ENCODE measurements at places on chromosomes 12 and 14.

DNA sequence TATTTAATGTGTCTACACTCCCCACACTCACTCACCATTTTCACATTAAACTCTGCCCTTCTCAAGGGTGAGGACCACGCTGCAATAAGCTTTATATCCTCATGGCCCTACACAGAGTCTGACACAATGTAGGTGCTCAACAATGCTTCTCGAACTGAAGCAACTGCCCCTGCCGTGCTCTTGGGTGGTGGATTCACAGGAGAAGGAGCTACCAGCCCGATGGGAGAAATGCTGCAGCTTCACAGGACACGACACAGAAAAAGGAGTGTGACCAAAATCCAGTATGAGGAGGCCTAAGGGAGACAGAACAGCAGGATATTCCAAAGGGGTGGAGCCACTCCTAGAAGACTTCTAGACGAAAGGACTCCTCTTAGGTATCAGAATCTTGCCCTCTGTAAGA is 6.5 kb upstream of the KRT3 start:
- no peak for DNase-seq

DNA sequence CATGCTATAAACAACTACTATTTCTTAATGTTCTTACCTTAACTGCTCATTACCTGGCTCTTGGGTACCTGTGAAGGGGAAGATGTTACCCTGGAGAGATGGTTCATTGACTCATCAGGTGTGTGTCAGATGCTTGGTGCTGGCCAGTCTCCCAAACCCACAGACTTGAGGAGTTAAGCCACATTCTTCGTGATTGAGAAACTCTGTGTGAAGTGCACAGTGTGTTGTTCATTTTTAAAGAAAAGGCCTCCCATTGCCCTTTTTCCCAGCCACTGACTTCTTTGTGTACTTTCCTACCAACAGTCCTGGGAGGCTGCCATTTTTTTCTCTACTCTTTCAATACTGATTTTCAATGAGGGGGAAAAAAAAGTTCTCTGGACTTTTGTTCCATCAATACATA is 3.2 kb downstream of the MGST1 start:
- DNase-seq, result peak; percentile 69

DNA sequence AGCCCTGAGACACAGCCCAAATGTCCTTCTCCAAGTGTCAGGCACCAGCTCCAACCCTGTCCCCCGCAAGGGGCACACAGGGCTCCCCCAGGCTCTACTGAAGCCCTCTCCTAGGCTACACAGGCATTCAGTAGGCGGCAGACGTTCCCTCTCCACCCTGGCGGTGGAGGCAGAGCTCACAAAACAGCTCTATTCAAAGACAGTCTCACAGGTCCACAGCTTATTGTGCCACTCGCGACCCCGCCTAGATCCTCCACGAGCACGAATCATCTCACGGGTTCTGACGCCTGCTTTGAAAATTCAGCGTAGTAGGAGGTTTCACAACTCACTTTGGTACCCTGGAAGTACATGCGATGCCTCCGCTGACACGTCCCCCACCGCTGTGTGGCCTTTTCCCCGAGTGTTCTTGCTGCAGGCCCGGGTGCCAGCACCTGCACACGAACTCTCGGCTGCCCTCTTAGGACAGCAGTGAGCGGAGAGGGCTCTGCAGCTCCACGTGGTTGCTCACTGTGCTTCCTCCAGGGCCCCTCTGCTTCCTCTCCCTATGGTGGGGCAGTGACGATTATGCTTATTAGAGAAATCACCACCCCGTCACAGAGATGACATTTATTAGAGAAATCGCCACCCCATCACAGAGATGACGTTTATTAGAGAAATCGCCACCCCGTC is 78.5 kb downstream of the ADGRD1 start:
- no peak for DNase-seq

GRCh38 chr14:104547998-104548700 is 31.4 kb upstream of the C14orf180 start:
- DNase-seq, result no peak

GRCh38 chr14:100383727-100384158 is 60.6 kb downstream of the SLC25A47 start:
- peak; percentile 67 for DNase-seq

DNA sequence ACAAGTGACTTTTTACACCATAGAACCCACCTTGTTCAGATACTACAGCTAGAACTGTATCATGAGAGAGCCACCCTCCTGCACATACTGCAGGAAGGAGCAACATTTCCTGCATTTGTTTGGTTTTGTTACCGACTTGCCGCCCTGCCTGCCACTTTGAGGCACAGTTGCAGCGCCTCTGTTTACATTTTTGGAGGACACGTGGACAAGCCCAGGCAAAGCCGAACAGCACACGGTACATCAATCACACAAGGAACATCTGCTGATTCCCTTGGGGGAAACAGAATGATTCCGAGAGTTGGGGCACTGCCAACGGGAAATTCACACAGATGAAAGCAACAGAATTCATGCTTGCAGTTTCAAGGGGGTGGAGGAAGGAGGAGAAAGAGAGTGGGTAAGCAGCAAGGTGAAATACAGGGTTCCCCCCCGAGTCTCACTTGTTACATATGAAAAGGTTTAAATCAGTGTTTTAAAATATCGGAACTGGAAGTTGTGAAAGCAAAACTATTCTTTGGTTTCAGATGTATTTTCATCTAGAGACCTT is 110.7 kb downstream of the BTG1 start:
- peak; percentile 72 for DNase-seq

DNA sequence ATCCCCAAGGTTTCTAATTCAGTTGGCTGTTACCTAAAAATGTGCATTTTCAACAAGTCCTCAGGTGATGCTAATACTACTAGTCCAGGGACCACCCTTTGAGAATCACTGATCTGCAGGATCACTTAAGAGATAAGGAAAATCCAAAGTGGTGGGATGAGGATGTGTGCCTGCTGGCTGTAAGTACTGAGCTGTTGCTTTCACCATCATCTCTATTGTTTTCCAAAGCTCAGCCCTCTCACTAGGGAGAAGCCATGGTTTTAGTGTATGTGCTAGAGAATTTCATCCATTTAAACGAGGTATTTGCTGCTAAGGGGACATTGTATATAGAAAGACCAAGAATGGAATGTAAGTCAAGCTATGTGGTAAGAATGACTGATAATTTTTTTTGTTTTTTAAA is 202.3 kb downstream of the KIF21A start:
- DNase-seq, result no peak

DNA sequence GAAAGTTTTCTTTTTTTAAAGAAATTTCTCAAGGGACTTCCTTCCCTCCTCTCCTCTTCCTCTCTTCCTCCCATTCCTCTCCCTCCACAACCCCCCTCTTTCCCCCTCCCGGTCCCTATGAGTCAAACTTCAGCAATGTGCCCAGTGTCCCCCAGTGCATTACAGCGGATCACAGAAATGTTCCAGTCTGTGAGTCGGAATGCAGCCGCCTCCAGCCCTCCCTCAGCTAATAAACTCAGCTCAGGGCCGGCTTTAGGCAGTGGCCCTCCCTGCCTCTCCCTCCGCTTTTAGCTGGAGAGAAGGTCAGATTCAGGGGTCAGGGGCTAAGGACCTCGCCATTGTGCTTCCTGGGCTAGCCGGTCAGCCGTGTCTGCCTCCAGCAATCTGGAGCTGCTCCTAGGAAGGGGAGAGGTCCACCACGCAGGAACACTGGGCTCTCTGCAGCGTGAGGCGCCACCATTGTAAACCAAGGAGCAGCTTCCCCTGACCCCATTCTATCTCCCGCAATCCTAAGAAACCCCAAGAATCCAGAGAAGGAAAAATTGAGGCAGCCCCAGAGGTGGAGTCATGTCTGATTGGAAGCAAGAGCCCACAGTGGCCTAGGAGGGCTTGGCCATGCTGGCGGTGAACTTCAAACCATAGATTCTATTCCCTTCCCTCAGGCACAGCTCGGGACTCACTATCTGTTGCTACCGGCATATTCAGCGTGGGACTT is 1.1 kb upstream of the HDAC7 start:
- DNase-seq, result peak; percentile 99

GRCh38 chr14:68819260-68819691 is 26.4 kb upstream of the ZFP36L1 start:
- peak; percentile 32 for DNase-seq

- DNase-seq, result peak; percentile 67
Measured at GRCh38 chr14:22194664-22195063, 394.4 kb downstream of the DAD1 start.

DNA sequence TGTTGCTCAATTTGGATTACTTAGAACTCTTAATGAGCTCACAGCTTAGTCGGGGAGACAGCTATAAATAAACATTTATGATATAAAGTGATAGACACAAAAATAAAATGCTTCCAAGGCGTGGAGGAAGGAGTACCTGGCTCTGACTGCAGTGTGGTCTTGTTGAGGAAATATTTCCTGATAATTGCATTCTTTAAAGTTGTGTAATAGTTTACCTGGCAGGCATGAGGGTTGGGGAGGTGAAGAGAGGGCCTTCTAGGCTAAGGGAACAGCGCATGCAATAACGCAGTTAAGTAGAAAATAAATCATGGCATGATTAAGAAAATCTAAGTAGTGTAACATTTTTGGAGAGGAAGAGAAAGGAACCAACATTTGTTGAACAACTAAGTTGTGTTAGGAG is 260.5 kb upstream of the ATP2B1 start:
- no peak for DNase-seq

DNA sequence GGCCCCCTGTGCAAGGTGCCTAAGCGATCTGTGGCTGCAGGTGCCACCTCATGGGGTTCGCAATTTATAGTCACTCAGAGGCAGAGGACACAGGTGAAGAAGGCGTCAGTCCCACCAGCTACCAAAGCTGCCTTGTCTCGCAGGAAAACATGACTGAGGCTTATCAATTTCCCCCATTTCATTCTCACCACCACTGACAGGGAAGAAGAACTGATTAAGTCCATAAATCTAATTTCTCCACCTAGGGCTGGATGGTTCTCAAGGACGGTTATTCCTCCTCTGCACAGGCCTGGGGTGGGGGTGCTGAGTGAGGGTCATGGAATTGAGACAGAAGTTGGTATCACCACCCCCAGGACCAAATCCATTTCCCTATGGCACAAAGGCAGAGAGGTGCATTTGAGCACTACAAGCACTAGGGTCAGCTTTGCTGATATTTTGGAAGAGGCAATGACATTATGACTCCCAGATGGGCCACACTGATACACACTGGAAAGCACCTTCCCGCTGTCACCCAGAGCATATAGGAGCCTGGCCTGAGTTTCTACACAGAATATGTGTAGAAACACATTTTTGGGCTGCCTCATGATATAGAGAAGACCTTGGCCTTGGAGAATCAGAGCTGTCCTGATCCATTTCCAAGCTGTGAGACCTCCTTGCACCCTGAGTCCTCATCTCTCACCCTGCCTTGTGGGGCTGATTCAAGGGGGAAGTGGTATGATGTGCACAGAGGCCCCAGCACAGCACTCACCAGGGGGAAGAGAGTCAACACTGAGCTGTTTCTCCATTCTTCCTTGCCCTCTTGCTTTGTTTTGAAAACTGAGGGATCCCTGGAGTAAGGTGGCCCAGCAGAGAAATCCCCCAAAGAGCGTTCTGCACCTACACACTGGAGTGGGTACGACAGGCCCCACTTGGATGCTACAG is 59.4 kb downstream of the PITPNM2 start:
- DNase-seq, result no peak

GRCh38 chr14:33525626-33526025 is 425.2 kb downstream of the EGLN3 start:
- no peak for DNase-seq

GRCh38 chr12:4269279-4269991 is 4.1 kb upstream of the CCND2 start:
- DNase-seq, result peak; percentile 63

GRCh38 chr14:35403603-35404448 is 723 bp downstream of the NFKBIA start:
- peak; percentile 92 for DNase-seq

GRCh38 chr12:115325858-115326257 is 641.9 kb upstream of the TBX3 start:
- no peak for DNase-seq

DNA sequence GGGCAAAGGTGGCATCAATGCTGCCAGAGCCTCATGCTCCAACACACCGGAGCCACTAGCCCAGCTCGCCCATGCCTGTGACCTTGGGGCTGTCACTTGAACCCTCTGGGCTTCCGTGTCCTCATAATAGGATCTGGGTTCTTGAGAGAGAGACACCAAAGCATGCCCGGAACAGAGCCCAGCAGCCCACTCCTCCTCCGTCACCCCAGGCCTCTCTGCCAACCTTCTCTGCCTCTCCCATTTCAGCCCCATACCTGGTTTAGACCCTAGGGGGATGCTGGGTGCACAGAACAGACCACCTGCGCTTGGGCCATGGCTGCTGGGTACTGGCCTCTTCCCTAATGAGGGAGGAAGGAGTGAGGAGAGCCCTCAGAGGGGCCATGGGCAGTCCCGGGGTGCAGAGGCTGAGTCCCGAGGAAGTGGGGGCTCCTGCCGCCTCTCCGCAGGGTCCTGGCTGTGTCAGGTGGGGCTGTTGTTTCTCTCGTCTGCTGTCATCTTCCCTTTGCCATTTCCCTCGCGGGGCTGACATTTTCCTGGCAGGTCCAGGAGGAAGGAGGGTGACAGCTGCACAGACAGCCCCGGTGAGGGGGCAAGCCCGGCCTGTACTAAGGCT is 172.4 kb upstream of the RTL1 start:
- DNase-seq, result no peak

GRCh38 chr14:58566979-58567378 is 70.8 kb upstream of the DACT1 start:
- no peak for DNase-seq
